ENCODE measurements at places on chromosomes 5 and 9.

- DNase-seq: no peak
Observed at GRCh38 chr9:2023042-2023441, 7.9 kb downstream of the SMARCA2 start.

DNA sequence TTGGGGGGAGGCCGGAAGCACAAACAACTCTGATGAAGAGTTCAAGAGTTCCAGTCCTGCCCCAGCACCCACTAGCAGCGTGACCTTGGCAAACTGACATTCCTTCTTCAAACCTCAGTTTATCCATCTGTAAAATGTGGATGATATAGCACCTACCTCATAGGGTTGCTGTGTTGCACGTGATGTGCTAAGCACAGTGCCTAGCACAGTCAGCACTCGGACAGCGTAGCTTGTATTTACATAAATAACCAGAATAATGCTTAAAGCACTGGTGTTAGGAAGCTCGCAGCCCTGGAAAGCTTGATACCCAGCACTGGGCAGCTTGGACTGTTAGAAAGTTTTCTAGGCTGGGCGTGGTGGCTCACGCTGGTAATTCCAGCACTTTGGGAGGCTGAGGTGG, 5.1 kb downstream of the PKN3 start:
- no peak for DNase-seq

DNA sequence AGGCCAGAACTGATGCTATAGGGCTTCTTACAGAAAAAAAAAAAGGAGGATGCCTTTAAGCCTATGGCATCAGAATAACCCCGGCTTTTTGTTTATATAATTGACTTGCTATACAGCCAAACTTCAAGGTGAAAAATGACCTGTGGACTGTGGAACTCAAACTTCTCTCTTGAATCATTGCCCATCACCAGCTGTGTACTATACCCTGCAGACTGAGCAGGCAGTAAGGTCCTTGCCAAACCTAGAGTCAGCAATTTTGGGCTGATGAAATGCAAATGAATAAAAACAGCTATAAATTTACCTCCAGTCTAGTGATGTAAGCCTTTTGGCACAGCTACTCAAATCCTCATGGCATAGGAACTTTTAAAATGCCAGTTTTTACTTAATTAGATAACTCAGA, 44.5 kb upstream of the PPP3R2 start:
- DNase-seq: peak; percentile 14

DNA sequence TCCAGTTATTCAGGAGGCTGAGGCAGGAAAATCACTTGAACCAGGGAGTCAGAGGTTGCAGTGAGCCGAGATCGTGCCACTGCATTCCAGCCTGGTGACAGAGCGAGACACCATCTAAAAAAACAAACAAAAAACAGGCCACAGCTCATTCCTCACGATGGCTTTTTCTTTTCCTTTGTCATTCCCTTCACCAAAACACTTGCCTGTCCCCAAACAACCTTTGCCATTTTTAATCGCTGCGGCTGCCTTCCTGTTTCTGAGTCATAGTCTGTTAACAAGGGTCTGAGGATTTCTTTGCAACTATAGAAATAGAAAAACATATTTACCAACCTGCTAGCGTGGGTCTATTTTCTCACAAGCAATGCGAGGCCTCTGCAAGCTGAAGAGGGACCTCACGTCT, 123.0 kb upstream of the FSTL4 start:
- DNase-seq: peak; percentile 6

- no peak for DNase-seq
Observed at GRCh38 chr5:128472919-128473318, 65.1 kb downstream of the FBN2 start.

GRCh38 chr5:138716456-138716924, 36.7 kb upstream of the CTNNA1 start:
- peak; percentile 13 for DNase-seq

DNA sequence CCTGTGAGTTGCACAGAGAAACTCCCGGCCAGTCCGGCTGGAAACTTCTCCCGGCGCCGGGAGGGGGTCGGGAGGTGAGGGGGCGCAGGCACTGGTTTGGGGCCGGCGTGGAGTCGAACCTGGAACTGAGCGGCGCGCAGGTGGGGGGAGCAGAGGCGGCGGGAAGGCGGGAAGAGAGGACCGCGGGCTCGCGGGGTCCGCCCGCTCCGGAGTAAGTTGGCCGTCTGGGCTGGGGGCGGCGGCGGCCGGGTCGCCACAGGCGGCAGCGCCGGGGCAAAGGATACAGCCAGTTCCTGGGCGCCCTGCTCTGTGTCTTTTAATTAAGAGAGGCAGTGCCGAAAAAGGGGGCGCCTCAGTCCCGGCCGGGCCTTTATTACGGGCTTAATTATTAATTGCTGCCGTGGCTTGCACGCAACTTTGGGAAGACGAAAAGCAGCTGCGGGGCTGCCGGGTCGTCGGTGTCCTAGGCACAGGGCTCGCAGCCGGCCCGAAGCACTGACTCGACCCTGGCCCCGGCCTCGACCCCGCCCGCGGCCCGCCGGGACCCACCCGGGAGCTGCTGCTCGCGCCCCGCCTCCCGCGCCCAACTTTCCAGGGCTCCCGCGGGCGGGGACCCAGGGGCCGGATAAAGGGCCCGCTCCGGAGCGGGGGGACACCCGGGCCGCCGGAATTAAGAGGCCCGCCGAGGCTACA, 1.1 kb downstream of the NTNG2 start:
- no peak for DNase-seq

DNA sequence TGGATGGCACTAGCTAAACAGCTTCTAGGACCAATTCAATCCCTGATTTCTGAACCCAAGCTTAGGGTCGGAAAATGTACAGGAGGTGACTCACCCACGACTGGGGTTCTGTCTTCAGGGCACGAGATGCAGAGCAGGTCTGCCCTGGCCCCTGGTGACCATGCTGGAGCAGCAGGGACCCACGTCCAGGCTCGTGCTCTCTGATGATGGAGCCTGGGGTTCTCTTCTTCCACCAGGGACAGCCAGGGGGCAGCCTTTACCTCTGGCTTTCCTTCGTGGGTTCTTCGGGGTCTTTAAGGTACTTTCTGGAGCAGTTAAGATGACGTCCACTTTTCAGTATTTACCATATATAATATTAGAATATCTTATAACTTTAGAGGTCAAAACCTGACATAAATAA, 2.1 kb downstream of the CFAP77 start:
- DNase-seq: peak; percentile 7

GRCh38 chr9:9874270-9874669, 738.5 kb downstream of the PTPRD start:
- no peak for DNase-seq

Data from fibroblast of skin of right quadriceps (primary cell).